Fibroblast of villous mesenchyme (primary cell): ENCODE measurements at places on chromosomes 12 and 14. TPM values are rescaled to one million over a fixed set of nuclear protein-coding genes. Genes with fewer than 3 reads are reported as not detected.

DNA sequence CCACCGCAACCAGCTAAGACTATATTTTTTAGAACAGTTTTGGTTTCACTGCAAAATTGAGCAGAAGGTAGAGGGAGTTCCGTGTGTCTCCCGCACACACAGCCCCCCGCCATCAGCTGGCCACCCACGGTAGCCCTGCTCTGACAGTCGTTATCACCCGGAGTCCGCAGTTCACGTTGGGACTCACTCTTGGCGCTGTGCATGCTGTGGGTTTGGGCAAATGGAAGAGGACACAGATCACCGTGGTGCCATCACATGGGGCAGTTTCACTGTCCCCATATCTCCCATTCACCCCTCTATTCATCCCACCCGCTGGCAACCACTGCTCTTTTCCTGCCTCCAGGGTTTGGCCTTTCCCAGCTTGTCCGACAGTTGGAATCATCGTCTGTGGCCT, 31.8 kb upstream of the ULK1 start:
- no peak for DNase-seq

DNA sequence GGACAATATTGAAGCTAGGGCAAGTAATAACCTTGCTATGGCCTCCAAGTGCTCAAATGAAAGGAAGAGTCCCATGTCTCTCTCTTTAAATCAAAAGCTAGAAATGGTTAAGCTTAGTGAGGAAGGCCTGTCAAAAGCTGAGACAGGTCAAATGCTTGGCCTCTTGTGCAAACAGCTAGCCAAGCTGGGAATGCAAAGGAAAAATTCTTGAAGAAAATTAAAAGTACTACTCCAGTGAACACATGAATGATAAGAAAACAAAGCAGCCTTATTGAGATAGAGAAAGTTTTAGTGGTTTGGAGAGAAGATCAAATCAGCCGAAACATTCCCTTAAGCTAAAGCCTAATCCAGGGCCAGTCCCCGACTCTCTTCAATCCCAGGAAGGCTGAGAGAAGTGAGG, 84.1 kb upstream of the PLEKHA5 start:
- DNase-seq: peak; percentile 40

Gene DDN
- total RNA-seq: under 0.01 and 0.32 TPM in 2 replicates

Gene CELA1
- total RNA-seq: not detected in 2 replicates

Gene ACOT4
- total RNA-seq: 0.64 and 1.7 TPM in 2 replicates

GRCh38 chr14:105247715-105248367, 492 bp upstream of the BTBD6 start:
- DNase-seq: no peak

GRCh38 chr14:94124582-94125377, 4.6 kb downstream of the IFI27L2 start:
- no peak for DNase-seq

GRCh38 chr14:60276347-60276746, 27.3 kb downstream of the PPM1A start:
- DNase-seq: peak; percentile 25

DNA sequence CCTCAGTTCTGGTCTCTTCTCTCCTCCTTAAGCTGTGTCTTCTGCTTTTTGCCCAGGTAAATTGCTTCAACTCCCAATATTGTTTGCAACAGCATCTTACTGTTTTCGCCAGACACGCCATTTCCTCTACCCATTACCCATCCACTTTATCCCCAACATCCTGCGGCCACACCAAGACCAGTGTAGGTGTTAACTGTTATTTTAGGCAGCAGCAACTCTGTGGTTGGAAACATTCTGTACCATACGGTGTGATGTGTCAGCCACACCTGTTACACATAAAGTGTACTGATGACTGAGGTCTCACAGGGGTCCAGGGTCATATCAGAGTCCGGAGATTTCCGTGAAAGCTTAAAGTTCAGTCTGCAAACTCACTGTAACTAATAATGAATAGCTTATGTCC, 21.8 kb upstream of the KLRD1 start:
- no peak for DNase-seq

Gene FAM181A
- total RNA-seq: not detected in 2 replicates

GRCh38 chr12:2431810-2432209, 363.0 kb upstream of the FKBP4 start:
- DNase-seq: no peak

DNA sequence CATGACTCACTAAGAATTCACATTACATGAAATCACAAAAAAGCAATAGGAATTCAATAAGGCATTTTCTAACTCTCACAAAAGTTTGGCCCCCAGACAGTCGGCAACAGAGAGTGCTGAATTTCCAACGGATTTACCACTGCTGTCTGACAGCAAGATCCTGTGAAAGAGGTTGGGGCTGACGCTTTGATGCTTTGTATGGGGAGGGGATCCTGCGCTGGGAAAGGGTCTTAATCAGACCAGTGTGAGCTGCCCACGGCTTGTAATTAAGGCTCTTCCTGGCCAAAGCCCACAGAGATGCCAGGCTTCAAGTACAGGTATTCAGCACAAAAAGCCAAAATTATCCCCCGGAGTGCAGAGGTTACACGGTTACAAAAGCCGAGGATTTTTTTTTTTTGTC, 66.8 kb upstream of the TMCC3 start:
- DNase-seq: no peak

GRCh38 chr12:102281231-102281630, 83.6 kb upstream of the PMCH start:
- DNase-seq: no peak

- DNase-seq: no peak
Measured at GRCh38 chr12:110756611-110757010, 13.9 kb upstream of the PPP1CC start.

GRCh38 chr12:105341010-105341409, 10.5 kb downstream of the C12orf75 start:
- DNase-seq: no peak

DNA sequence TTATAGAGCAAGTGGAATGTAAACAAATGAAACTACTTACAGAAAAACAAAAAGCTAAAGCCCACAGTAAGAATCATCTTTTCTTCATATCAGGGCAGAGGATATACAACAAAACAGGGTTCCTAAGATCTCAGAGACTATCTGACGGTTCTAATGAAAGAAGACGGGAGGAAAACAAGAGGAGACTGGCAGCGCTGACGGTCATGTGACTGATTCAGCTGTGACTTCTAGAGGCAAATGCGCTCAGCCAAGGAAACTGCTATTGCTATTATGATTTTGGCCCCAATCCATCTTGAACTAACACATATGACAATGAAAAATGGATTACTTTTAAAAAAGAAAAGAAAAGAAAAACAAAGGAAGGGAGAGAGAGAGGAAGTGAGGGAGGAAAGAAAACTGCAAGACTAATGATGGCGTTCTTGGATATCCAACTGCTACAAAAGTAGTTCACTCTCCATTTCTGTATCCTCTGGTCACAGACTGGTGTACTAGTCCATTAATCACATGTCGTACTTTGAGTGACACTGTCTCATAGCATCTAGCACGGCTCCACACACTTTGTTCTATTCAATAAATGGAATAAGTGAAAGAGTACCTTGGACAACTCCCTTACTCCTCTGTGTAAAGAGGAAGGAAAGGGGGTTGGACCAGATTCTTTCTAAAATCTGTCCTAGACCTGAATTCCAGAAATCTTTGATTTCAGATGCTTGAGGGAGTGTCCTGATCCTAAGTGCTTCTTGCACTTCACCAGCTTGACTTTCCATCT, 119.3 kb downstream of the DAD1 start:
- no peak for DNase-seq

- no peak for DNase-seq
Measured at GRCh38 chr14:68404652-68405183, 388.1 kb downstream of the ZFP36L1 start.

GRCh38 chr12:48787791-48788523, 932 bp downstream of the ADCY6 start:
- no peak for DNase-seq

- DNase-seq: no peak
Measured at GRCh38 chr12:94707036-94707435, 56.7 kb upstream of the TMCC3 start.
